ENCODE measurements at places on chromosomes 4 and X.

DNA sequence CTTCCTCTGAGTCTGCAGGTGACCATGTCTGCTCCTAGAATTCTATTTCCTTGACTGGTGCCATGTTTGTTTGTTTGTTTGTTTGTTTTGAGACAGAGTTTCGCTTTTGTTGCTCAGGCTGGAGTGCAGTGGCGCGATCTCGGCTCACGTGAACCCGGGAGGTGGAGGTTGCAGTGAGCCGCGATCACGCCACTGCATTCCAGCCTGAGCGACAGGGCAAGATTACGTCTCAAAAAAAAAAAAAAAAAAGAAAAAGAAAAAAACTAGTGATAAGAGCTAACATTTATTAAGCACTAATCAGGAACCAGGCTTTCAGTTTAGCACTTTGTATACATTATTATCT is 7.2 kb downstream of the SAT1 start:
- DNase-seq, result no peak

DNA sequence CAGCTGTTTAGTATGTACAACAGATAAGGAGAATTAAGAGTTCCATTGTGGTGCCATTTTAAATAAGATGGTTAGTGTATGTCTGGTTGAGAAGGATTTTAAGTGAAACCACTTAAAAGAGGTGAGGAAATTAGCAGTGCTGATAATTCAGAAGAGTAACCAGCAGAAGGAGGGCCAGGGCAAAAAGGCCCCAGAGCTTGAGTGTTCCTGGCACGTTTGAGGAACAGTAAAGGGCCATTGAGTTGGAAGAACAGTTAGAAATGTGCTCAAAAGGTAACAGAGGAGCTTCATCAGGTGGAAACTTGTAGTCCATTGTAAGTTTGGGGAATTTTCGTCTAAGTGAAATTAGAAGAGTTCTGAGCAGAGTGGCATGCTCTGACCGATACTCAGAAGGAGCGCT is 606.2 kb upstream of the ZFP42 start:
- DNase-seq, result no peak

DNA sequence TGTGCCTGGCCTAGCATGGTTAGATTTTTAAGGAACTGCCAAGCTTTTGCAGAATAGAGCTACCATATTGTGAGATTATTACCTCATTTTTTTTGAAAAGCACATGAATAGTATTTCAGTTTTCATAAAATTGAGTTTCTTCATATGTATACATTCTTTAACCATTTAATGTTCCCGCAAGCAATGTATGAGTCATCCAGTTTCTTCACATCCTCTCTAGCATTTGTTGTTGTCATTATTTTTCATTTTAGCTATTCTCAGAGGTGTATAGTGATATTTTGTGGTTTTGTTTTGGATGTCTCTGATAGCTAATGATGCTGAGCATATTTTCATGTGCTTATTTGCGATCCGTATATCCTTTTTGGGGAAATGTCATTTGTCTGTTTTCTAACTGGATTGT is 74.9 kb downstream of the GLUD2 start:
- DNase-seq, result no peak

GRCh38 chr4:36394352-36394903 is 113.0 kb downstream of the DTHD1 start:
- no peak for DNase-seq

DNA sequence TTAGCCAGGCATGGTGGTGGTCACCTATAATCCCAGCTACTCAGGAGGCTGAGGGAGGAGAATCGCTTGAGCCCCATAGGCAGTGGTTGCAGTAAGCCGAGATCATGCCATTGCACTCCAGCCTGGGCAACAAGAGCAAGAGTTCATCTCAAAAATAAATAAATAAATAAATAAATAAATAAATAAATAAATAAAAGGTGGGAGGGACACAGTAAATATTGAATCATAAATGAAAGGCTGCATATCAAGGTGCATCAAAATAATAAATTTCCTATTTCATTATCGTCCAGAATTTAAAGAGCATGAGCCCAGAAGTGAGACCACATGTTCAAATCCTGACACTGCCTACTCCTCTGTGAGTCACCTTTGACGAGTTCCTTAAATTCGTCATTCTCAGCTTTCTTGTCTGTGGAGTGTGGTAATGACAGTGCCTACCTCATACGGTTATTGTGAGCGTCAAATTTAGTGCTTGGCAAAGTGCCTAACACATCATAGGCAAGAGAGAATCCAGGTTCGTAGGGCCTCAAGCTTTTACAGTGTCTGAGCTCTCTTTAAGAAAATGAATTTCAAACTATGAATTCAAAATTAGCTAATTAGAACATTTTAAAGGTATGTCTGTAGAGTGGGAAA is 49.9 kb downstream of the IL15 start:
- peak; percentile 1 for DNase-seq

DNA sequence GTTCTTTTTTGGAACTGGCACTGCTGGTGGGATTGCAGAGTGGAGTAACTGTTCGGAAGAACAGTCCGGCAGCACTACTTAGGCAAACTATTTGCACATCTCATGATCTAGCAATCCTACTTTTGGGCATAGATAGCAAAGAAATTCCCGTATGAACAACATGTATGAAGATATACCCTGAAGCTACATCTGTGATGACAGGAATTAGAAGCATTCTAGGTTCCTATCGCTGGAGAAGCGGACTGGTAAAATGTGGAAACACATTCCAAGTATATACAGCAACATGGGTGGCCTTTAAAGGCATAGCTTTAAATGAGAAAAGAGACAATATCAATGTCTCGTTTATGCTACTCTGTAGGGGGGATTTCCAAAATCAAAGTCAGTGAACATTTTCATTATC is 3.1 kb downstream of the DCAF16 start:
- no peak for DNase-seq
